CD4-positive, alpha-beta T cell treated with Interleukin-2 at 100 ng/mL for 4 hours (primary cell): ENCODE measurements at places on chromosomes 7 and 10.

GRCh38 chr10:26839966-26840627 lies 20.7 kb downstream of the ABI1 start:
- no peak for DNase-seq

- DNase-seq, result no peak
Measured at GRCh38 chr7:143042159-143042789, 9.9 kb upstream of the OR6V1 start.

DNA sequence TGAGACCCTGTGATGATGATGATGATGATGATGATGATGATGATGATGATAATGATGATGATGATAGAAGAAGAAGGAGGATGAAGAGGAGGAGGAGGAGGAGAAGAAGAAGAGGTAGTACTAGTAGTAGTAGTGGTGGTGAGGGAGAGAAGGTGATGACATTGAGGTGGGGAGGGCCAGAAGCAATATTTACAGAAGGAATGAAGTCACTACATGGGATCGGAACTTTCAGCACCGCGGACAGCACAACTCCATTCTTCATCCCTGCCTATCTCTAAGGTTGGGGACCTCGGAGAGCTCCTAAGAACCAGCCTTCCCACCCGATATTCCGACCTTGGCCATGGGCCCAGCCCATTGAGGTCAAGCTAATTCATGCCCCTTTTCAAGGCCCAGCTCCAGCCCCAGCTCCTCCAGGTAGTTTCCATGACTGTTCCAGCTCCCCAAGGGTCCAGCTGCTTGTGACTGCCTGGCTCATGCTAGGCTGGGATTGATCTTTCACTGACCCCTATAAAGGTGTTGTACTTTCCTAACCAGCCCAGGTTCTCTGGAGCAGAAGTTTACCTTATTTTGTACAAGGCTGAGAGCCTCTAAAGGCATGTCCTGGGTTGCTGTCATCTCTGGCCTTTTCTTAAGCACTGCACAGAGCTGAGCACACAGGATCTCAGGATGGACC lies 10.3 kb downstream of the CRHR2 start:
- DNase-seq, result no peak

- DNase-seq, result no peak
Measured at GRCh38 chr10:22427101-22427500, 81.8 kb downstream of the SPAG6 start.

DNA sequence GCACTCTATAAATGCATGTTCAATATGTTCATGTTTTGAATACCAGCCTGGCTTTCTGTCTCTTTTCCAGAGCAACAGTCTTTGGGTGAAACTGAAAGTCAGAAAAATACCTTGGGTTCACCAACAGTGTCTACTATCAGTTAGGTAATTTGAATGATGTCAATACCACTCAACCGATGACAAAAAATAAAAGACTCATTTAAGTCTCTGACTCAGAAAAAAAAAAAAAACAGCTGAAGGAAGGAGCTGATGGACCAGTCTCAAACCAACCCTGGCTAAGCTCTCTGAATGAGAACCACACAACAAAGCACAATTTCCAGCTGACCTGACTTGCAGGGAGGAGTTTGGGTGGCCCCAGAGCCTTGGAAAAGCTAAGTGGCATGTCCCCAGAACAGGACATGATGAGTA lies 42.5 kb downstream of the ABLIM1 start:
- no peak for DNase-seq

DNA sequence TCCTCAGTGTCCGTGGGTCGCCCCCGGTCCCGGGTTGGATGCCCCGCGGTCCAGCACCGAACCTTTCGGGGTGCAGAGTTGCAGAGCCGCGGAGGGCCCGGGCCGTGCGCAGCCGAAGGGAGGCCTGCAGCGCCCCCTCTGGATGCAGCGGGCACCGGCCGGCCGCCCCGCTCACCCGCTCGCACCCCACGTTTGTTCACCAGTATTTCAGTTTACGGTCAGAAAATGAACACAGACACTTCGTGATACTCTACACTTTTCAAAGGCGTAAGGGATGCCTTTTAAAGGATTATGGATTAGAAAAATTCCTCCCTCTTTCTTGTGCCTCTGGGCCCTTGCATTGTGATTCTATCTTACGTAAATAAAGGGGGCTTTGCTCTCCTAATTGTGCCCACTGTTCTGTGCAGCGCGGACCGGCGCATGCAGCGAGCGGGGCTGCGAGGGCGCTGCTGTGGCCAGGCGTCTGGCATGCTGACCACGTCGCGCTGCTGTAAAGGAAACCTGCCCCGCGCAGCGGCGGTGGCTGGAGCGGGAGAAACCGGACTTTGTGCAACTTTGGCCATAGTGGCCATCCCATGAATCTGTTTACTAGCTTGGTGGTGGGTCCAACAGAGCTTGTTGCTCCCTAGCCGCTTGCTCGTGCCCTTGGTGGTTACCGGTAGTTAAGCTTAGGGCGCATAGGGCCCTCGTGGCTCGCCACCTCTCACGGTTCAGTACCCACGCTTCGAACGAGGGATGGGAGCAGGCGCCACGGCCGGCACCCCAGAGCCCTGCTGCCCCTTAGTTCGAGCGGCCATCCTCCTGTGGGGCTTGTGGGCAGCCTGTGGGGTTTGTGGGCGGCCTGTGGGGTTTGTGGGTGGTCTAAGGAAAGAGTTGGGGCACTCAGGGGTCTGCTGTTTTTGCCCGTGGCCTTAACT lies 739 bp upstream of the MEST start:
- DNase-seq, result no peak

DNA sequence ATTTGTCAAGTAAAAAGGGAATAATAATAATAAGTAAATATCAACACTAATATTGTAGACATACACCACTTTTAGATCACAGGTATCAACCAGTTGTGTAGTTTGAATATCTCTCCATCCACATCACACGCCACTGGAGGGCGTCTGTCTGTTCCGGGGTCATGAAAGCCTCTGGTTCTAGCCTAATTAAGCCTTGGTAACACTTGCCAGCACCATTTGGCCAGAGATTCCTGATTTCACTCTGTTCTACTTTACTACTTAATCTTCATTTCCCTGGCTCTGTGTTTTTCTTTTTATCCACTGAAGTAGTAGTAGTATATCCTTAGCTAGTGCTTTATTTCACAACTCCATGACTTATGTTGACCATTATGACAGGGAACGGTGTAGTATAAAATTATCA lies 285.6 kb upstream of the POM121L12 start:
- DNase-seq, result no peak

DNA sequence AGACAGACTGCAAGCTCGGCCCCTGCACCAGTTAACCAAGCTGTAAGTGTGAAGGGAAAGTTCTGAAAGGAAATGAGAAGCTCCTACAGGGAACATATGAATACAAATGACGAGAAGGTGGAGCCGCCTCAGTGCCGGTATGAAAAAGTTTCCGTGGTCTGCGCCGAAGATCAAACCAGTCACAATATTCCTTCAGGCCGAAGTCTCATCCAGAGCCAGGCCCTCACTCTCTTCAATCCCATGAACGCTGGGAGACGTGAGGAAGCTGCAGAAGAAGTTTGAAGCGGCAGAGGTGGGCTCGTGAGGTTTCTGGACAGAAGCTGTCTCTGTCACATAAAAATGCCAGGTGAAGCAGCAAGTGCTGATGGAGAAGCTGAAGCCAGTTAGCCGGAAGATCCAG lies 71.9 kb downstream of the CFAP46 start:
- DNase-seq, result no peak

- DNase-seq, result no peak
Measured at GRCh38 chr7:100682228-100682741, 8.7 kb downstream of the GNB2 start.

DNA sequence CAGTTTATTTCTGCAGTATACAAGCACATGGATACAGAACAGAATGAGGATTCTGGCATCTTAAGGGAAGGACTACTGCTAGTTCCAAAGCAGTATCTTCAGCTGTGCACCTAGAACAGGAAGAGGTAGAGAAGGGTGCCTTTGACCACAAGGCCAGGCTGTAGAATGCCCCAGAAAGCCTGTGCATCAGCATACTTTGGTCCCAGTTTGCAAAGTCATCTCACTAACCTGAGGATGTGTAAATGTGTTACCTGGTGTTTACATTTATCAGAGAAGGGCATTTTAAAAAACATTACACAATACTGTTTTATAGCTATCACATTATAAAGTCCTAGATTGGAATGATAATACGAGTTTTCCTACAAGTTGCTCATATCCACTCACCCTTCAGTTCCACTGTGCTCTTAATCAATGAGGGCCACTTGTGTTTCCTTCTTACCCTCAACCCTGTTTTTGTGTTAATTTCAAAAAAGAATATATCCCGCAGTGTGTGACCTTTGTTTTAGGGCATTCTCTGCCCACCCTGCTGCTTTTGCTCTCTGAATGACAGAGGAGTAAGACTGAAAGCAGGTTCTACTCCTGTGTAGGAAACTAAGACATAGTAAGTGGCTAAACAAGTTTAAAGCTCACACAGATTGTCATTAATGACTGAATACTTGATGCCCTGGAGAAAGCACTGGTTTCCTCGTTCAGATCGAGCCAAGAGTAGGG lies 3.4 kb downstream of the SLC35G1 start:
- no peak for DNase-seq

DNA sequence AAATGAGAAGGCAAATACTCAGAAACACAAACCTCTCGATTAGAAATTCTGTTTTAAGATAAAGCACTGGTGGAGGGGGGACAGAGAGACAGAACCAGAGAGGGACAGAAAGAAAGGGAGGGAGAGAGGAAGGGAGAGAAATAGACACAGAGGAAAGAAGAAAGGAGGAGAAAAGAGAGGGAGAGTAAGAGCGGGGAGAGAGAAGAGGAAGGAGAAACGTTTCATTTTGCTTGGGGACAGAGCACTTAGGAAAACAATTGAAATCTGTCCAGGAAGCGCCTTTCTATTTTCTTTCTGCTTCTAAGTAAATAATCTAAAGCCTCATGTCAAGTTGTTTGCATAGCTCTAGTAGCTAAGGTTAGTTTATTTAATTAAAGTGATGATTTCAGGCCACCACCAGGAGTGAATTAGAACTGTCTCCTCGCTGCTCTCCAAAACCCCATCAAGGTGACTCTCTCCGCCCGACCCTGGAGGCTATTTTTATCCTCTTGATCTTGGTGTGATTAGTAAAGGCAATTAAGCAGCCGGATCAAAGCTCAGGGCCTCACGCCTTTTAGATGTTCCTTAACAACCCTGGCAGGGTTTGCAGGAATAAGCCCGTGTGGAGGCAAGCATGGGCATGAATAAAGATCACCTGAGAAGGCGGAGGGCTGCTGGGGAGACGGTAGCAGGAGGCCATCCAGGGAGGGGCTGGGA lies 73.4 kb upstream of the INSIG1 start:
- DNase-seq, result no peak

DNA sequence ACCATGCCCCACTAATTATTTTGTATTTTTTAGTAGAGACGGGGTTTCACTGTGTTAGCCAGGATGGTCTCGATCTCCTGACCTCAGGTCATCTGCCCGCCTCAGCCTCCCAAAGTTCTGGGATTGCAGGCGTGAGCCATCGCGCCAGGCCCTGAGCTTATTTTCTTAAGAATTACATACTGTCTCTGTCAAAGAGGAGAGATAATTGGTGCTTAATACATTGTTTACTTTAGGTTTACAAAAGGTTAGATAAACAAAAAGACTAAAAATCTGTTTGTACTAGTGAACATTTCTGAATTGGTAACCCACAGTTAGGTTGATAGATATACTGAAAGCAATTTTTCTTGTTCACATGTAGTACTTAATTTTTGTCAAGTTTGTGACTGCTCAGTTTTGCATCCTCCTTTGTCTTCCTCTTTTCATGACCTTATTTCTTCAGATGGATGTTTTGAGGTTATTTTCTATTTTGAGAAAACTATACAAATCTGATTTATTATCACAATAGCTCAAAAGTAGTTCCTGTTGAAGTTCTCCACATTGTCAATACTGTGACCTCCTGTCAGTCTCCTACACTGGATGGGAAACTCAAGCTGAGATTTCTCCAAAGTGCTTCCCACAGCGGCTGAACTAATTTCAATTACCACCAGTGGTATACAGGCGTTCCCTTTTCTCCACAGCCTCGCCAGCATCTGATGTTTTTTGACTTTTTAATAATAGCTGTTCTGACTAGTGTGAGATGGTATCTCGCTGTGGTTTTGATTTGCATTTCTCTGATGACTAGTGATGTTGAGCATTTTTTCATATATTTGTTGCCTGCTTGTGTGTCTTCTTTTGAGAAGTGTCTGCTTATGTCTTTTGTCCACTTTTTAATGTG lies 22.5 kb downstream of the HHEX start:
- no peak for DNase-seq

GRCh38 chr10:108877095-108877561 lies 1046.2 kb downstream of the XPNPEP1 start:
- DNase-seq, result no peak

DNA sequence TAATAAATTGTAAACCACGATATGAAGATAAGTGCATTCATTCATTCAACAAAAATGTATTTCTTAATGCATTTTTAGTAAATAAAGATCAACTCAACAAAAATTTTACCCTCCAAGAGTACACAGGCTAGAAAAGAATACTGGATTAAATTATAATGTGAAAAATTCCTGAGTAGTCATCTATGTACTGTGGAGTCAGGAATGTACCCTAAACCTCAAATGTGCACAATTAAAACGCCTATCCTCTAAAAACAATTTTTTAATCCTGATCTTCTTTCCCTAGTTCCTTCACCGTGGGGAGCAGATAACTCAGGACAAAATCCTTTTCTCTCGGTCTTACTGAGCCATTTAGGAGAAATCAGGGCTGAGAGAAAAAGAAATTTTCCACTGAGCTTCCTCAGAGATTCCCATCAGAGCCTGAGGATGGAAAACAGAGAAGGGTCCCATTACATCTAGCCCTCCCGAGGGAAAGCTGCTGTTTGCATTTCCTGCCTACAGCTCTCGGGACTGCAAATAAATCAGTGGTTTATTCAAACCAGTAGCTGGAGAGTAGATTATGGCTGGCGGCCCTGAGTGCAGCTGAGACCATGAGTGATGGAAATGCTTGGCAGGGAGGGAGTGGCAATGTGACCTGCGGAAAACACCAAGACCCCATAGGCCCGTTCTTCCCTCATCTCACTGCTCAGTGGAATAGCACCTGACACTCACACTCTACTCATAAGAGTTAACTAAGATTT lies 7.4 kb downstream of the TAS2R40 start:
- DNase-seq, result no peak
